ENCODE measurements at places on chromosomes 3 and 15.

- no peak for DNase-seq
Observed at GRCh38 chr3:38376098-38376816, 29.7 kb downstream of the XYLB start.

DNA sequence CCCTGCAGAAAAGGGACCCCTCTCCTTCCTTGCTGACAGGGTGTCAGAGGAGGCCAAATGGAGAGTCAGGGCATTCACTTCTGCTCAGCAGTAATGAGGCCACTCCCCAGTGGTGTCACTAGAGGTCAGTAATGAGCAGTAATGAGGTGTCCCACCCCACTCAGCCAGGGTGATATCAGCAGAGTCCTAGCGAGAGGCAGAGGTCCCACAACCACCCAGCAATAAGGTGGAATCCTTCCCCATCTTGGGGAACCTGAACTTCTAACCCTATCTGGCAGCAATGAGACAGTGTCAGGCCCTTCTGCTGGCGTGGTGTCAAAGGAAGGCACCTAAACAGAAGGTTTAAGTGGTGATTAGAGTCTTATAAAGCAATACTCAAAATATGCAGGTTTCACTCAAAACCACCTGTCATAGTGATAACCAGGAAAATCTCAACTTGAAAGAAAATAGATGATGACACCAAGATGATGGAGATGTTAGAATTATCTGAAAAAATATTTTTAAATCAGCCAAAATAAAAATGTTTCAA is 12.9 kb downstream of the OCA2 start:
- DNase-seq = peak; percentile 9

- no peak for DNase-seq
Observed at GRCh38 chr3:127706785-127707351, 34.1 kb downstream of the ABTB1 start.

DNA sequence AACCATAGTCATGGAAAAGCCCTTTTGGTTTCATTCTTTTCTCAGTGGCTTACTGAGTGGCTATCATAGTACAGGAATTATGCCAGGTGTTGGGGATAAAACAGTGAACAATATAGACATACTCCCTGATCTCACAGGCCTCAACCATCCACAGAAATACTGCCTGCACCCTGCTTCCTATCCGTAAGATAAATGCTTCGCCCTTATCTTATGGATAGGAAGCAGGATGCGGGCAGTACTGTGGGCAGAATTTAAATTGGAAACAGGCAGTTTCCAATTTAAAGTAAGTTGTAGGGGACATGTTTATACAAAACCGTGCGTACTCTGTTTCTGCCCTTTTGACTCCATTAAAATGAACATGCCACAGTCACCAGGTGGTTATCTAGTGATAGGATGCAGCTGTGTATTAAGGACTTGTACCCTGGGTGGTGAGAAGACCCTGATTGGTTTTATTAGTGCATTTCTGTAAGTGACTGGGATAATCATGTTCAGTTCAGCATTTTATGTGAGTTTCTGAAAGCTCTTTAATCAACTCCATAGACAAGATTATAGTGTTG is 141.8 kb upstream of the BHLHE40 start:
- no peak for DNase-seq

DNA sequence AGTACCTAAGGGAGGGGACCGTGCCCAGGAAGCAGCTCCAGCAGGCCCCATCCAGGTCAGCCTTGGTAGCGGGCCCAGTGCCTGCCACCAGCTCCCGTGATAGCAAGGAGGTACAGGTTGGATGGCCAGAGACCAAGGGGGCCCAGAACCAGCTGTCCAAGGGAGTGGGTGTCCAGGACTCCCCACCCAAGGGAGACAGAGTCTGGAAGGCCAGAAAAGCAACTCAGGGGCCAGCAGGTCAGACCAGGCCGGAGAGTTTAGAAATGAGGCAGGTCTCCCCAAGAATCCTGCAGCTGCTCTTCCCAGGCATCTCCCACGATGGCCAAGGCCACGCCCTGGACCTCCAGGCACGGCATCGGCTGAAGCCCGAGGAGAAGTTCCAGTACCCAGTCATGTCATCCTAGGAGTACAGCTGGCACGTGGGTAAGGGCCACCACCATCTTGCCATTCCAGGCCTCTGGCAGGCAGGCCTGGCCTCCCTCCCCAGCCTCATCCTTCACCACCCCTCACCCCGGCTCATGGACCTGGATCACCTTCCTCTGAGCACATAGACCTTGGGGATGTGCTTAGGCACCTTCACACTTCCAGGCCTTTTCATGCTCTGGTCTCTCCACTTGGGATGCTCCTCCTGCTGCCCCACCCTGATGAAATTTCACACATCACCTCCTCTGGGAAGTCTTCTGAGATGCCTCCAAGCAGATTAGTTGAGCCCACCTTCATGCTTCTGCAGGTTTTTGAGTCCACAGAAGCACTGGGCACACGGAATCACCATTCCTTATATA is 30.5 kb downstream of the DNASE1L3 start:
- no peak for DNase-seq

- DNase-seq = no peak
Observed at GRCh38 chr15:21268436-21268940, 171.8 kb downstream of the POTEB3 start.

DNA sequence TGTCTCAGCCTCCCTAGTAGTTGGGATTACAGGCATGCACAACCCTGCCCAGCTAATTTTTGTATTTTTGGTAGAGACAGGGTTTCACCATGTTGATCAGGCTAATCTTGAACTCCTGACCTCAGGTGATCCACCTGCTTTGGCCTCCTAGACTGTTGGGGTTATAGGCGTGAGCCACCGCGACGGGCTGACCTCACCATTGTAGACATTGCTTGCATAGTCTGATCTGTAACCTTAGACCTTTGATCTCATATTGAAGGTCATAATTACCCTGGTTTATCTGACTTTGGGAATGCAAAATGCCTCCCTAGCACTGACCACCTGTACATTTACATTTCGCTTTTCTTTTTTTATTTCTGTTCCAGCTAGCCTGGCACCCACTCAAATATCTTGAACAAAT is 31.2 kb downstream of the ADGRG7 start:
- DNase-seq = no peak

GRCh38 chr15:33132722-33133345 is 61.7 kb downstream of the FMN1 start:
- DNase-seq = peak; percentile 23

DNA sequence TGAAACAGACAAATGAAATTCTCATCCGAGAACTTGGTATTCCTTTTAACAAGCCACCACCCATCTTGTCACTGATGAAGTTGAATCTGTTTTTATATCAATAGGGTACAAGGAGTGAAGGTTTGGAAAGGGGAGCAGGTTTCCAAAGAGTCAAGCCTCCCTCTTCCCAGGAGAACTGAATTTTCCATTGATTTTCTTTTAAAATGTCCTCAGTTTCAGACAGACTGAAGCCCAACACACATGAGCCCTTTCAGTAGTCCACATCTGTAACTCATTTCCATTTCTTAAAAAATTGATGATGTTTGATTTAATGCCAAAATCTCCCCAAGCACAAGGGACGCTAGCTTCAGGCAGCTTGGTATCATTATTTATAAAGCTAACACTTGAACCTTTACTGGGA is 187.7 kb downstream of the FOXB1 start:
- no peak for DNase-seq

- peak; percentile 15 for DNase-seq
Observed at GRCh38 chr3:119240591-119241434, at the start of gene B4GALT4. B4GALT4 (minus strand) TSS chr3:119240878; CDS start chr3:119230099, 10,779 bp downstream.

DNA sequence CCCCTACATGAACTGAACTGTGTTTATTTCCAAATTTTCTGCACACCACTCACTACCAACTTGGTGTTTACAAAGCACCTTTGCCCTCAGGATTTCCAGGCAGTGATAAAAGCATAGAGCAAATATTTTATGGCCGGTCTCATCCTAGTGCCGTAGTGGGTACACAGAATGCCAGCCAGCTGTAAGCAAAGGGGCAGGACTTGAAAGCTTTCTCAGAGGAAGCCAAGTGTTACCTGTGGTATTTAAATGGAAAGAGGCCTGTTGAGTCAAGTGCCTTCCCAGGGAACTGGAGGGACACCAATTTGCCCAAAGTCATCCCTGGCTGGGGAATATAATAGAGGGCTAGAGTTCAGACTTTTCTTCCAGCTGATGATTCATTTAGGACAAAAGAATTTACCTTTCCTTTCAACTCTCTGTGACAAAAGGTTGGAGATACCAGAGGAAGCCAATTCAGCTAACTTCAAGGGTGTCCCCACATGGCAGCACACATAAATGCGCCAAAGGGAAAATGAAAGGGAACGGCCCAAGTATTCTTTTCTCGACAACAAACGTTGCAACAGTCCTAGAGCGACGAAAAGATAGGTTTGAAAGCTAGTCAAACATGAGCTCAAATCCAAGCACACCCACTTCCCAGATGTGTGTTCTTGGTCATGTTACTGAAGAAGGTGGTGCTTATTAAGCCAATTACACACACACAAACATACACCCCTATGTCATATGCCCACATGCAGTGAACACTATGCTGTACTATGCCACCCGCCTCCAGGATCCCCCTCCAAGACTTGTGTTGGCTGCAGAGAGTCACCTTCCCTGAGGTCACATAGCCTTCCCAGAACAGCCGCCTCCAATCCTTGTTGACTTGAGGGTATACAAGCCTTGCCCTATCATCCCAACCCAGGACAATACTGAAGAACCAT is 27.7 kb downstream of the MAGI1 start:
- DNase-seq = no peak

GRCh38 chr3:160038862-160039562 is 50.4 kb downstream of the IL12A start:
- peak; percentile 9 for DNase-seq
